ENCODE measurements at places on chromosomes 16 and 17.

GRCh38 chr17:64447526-64447925 is 1.4 kb upstream of the MILR1 start:
- no peak for DNase-seq

DNA sequence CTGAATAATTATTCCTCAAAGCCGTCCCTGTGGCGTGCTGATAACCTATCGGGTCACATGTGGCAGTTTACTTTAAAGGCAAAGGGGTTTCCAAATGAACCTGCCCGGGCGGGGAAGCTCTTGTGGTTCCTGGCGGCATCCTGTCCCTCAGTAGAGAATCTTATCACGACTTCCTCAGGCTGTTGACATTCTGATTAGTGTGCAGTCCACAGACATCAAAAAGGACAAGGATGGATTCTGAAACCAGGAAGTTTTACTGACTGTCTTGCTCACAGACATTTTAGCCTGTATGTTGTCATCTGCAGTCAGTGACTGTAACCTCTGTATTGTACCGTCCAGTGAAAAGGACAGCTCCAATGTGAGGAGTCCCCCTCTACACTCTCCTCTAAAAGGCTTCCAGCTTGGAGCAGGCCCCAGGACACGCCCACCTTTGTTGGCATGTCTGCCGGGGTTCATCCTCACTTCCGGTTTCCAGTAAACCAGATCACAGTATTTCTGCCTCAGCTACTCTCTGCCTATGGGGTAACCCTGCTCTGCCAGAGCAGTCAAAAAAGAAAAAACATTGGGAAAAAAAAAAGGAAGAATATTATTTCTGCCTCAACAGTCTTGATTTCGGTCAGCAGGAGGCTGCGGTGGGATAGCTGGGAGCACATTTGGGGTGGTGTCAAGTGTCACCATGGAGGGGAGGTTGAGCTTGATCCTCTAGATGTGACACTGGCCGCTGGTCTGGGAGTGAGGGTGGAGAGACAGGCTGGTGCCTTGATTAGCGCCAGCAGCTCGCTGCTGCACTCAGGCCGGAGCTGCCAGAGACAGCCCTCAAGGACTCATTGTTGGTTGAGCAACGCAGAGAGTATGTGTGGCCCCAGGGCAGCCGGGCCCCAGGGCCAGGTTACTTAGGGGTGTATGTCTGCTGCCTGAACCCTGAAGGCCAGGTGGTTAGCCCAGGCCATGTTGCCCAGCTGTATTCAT is 89.0 kb upstream of the DNAH17 start:
- DNase-seq = no peak

DNA sequence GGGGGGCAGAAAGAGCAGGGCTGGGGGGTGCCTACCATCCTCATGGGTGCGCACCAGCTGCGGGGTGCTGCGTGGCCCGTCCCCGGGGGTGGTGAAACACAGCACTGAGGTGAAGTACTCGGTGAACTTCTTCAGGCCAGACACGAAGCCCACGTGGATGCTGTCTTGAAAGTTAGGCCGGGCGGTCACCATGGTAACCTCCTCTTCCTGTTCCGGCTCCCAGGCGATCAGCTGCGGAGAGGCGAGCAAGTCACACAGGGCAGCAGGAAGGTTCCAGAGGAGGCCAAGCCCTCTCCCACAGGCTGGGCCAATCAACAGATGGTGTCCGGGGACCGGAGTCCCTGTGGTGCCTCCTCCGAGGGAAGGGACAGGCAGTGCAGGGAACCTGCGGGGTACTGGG is 90.1 kb upstream of the CDC42EP4 start:
- DNase-seq = no peak

DNA sequence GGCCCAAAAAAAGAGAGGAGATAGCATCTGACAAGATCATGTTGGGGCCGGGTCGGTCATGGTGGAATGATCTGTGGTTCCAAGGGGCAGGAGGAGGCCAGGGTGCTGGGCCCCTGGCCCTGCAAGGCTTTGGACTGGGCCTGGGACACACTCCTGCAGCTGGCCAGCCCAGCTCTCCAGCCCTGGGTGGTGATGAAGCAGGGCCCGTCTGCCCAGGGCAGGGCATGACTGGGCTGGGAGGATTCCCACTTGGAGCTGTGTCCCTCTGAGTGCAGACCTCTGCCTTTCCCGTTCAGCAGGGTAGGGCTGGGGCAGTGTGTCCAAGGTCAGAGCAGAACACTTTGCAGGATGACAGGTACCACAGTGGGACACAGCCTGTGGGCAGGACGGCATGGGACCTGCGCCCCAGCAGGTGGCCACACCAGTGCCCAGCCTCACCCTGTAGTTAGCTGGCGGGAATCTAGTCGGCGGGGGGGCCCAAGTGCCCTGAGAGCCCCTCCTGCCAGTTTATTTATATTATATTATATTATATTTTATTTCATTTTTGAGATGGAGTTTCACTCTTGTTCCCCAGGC is 27.6 kb upstream of the MYO15B start:
- no peak for DNase-seq

- DNase-seq = no peak
These were observed 10.7 kb downstream of the MSRB1 start for GRCh38 chr16:1932050-1933028.

DNA sequence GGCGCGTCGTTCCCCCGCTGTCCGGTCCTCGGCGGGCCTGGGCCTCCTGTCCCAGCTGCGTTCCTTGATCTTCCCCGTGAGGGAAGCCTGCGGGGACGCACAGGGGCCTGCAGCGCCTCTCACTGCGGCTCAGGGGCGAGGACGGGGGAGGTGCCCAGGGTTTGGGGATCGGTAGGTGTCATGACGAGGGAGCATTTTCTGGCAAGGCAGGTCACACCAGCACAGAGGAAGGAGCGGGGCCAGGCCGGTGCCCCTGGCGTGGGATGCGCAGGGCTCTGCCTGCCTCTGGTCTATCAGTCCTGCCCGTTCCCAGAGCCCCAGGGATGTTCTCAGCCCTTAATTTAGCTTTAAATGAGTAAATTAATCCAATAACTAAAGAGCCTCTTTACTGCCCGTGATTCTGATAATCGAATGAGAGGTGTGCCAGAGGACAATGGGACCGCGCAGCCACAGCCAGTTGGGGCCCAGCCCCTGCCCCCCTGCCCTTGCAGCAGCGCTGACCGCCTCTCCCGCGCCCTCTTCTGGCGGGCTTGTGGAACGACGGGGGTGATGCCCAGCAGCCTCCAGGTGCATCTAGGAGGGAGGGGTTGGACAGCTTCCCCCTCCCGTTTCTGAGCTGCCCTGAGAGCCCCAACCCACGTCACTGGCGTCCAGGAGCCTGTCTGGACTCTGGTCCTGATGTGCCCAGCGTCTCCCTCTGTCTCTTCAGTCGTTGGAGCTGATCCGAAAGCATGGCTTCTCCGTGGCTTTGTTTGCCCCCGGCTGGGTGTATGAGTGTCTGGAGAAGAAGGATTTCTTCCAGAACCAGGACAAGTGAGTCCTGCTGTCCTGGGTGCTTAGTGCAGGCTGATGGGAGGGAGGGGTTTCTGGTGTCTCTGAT is 7.9 kb downstream of the ENGASE start:
- no peak for DNase-seq

GRCh38 chr17:77829843-77830799 is 128.4 kb upstream of the TNRC6C start:
- no peak for DNase-seq

GRCh38 chr16:89199241-89200123 is 855 bp downstream of the SLC22A31 start:
- no peak for DNase-seq

DNA sequence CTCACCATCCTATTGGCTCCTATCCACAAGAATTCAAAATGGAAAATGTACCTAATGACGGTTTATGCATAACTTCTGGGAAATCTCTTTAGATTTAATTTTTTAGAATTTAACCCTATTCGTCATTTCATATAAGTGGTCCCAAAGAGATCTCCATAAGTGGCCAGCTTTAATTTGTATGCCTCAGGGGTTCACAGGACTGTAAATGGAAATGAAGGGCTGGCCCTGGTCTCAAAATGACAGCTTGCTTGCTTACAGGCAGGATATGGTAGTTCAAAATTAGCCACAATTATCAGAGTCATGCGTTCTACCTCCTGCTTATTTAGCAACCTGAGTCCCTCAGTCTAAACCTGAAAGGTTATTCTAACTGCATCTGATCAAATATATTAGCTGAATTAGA is 6.6 kb upstream of the NACA2 start:
- no peak for DNase-seq

DNA sequence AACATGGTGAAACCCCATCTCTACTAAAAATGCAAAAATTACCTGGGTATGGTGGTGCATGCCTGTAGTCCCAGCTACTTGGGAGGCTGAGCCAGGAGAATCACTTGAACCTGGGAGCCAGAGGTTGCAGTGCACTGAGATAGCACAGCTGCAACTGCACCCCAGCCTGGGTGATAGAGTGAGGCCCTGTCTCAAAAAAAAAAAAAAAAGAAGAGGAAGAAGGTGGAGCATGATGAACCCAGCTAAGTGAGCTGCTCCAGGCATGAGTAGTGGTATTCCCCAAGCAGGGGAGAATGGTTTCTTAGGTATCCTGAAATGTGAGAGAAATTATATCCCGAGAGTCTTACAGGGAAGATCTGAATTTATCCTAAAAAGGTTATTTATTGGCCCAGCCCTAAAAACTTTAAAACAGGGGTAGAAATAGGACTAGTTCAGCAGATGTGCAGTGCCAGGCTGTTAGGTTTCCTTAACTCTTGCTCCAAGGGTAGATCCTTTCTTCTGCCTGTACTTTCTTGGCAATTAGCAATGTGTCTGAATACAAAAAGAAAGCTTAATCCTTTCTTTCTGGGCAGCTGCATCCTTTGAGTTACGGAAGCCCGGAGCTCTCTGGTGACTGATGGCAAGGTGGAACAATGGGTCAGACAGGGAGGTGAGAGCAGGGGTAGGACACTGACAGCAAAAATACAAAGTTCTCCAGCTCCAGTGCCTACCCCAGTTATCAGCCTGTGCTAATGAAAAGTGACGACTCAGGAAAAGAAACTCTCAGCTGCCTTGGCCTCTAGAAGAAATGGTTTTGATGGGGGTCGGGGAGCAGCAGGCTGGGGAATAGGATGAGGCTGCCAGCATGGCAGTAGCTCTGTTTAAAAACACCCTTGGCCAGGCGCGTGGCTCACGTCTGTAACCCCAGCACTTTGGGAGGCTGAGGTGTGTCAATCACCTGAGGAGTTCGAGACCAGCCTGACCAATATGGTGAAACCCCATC is 36.5 kb upstream of the TOB1 start:
- DNase-seq = no peak

- no peak for DNase-seq
These were observed 802 bp downstream of the CYLD start for GRCh38 chr16:50742576-50743200.

DNA sequence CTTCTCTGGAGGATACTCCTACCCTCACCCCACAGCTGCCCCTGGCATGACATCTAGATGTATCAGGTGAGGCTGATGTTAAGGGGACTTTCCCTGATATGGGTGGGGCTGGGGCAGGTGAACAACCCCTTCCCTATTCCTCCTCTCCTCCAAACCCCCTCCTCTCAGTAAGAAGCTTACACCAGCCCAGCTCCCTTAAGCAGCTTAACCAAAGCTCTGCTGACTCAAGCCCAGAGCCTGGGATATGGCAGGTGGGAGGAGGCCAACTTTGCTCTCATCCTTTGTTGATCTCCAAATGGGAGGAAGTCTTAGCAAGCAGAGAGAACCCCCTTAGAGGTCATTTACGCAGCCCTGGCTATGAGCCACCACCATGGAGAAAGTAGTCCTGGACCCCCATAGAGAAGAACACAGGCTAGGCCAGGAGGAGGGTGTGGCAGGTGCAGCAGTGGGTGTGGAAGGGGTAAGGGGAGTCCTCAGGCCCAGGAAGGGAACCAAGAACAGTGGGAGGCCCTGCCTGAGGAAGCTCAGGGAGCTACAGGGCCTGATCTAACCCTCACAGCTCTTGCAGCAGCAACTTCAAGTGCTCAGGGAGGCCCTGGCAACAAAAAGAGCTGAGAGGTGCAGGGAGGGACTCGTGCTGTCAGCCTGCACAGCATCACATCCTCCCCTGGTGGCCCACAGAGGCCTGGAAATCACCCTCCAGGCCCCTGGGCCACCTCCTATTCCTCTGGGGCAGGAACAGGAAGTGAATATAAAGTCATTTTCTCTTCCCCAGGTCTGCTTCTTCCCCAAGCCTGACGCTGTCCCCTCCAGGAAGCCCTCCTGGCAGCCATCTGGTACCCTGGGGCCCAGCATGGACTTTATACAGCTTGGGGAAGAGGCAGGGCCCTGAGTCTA is 2.9 kb downstream of the UNC119 start:
- no peak for DNase-seq

GRCh38 chr16:51022955-51023354 is 128.1 kb downstream of the SALL1 start:
- DNase-seq = no peak

DNA sequence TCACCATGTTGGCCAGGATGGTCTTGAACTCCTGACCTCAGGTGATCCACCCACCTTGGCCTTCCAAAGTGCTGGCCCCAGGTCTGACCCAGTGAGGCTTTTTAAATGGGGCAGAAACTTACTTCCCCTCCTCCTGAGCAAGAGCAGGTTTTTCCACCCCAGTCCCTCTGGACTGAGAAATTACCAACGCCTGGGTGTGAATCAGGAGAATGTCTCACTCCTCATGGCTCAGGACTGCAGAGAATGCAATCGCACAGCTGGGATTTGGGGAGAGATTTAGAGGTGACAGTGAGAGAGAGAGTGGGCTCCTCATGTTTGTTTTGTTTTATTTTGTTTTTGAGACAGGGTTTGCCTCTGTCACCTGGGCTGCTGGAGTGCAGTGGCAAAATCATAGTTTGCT is 203.6 kb downstream of the RAB11FIP4 start:
- no peak for DNase-seq

DNA sequence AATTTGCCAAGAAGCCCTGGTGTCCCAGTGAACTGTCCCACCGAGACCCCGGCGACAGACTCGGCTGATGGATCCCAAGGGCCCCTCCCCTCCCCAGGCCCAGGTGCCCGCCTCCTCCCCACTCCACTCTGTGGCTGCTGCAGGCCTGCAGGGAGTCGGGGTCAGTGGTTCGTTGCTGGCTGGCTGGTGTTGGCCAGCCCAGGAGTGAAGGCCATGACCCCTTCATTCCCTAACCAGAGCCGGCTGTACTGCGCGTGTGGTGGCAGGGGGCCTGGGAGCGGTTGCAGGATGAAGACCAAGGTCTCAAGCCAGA is 9.2 kb upstream of the TBX2 start:
- no peak for DNase-seq

- DNase-seq = no peak
These were observed 397 bp downstream of the NCOR1 start for GRCh38 chr17:16215002-16215272.

DNA sequence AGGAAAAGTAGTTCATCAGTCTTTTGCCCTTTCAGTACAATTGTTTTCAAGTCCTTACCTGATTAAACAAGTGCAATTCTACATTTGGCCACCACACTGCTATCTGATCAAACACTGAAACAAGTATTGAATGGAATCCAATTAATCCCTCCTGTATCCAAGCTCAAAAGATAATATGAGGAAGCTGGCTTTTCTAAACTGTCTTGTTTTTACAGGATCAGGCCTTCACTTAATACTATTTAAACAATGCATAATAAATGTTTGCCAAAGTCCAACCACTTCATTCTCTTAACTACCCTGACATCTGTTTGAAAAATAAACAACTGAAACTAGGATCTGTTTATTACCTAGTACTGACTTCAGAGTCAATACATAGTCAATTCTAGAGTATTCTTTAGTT is 131.6 kb downstream of the MRTFB start:
- no peak for DNase-seq

GRCh38 chr16:58821886-58822285 is 87.8 kb upstream of the GOT2 start:
- no peak for DNase-seq

All from NCI-H1694 (cell line).